ENCODE measurements at places on chromosomes 4 and X. TPM values are rescaled to one million over a fixed set of nuclear protein-coding genes. Genes with fewer than 3 reads are reported as not detected.

ZCCHC18 gene
- total RNA-seq = 6.8 TPM

RASL11B gene
- total RNA-seq = 8.1 TPM

ETNPPL gene
- total RNA-seq = not detected

GABRG1 gene
- not detected for total RNA-seq

PDGFRA gene
- 69.6 TPM for total RNA-seq
